ENCODE measurements at places on chromosomes 7 and 10.

DNA sequence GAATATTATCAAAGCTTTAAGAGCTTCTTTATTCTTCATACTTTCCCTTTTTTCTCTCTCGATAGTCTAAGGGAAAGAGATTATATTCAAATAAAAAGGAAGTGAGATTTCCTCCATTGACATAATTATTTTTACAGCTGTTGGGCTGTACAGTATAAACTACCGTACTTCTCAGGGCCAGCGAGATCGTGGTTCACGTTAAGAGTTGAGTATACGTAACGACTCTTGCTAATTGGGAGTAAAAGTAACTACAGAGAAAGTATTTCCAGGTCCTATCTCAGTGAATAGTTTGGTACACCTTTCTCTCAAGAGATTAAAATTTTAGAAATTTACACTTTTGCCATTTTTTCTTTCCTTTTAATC lies 57.8 kb downstream of the INPP5F start:
- no peak for DNase-seq

DNA sequence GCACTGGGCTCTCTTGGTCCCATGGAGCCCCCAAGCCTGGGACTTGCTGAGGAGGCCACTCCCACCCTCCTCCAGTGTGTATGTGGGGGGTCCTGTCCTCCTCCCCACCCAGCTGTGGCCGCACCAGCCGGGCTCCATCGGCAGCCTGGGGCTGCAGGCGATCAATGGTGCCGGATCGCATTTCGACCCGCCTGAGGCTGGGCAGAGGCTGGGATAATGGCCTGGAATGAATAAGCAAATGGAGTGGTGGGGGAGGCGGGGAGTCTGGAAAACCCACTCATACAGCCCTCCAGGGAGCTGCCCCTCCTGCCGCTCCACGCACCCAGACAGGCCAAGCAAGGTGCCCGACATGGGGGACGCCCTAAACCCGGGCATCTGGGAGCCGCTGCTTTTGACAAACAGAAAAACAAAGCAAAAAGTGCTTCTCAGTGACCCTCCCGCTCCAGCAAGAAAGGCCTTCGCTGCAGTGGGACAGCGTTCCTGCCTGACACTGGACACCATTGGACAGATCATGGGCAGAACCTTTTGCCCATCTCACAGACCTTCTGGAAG lies 160.5 kb downstream of the NRF1 start:
- no peak for DNase-seq

DNA sequence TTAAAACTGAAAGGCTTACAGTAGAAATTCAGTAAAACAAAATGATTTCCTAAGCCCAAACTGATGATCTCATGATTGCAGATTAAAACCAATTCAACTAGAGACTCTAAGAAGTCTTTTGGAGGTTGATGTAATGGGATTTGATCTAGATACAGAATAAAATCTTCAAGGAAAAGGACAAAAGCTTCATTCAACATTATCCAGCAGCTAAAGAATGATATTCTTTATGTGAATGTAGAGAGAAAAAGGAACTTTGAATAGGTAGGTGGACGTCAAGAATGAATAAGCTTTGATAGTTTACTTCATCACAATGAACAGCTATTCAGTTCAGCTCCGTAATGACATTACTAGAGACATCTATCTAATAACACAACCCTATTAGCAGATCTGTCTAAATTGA lies 744.4 kb downstream of the PHTF2 start:
- no peak for DNase-seq

DNA sequence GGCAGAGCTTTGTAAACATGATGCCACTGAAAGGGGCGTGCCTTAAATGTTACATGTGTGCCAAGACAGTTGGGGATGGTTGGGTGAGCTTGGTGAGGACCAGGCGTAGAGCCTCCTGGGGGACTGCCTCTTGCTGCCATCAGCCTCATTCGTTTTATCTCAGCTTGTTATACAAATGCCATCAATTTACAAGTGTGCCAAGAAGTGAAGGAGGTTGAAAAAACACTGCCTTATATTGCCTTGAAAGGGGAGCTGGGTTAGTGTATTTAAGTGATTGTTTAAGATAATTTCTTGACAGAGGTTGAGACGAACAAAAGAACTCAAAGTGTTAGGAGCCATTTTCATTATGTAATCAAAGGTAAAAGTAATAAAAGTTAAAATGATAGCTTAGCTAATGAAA lies 354.7 kb downstream of the PHTF2 start:
- no peak for DNase-seq

GRCh38 chr10:58590924-58591323 lies 78.3 kb downstream of the BICC1 start:
- DNase-seq, result no peak

- no peak for DNase-seq
These were observed 23.4 kb upstream of the C10orf67 start for GRCh38 chr10:23367896-23368595.

Data from left lung (tissue), 14 donors.